ENCODE measurements at places on chromosomes 7 and 10. TPM values are rescaled to one million over a fixed set of nuclear protein-coding genes. Genes with fewer than 3 reads are reported as not detected.

The ST8SIA6 gene
- total RNA-seq, result not detected

The ORAI2 gene
- total RNA-seq, result 263 TPM

The C10orf62 gene
- not detected for total RNA-seq

The GALNT17 gene
- not detected for total RNA-seq

The MEIG1 gene
- total RNA-seq, result 1.7 TPM

The FFAR4 gene
- total RNA-seq, result not detected

The HABP2 gene
- total RNA-seq, result not detected

The TMEM270 gene
- total RNA-seq, result not detected

The PNLIPRP3 gene
- not detected for total RNA-seq

The SAMD9 gene
- 8.7 TPM for total RNA-seq

The PDZD7 gene
- 1.8 TPM for total RNA-seq

The SSC4D gene
- not detected for total RNA-seq

The NPFFR1 gene
- total RNA-seq, result not detected

The MYOF gene
- total RNA-seq, result 0.30 TPM

The RTKN2 gene
- total RNA-seq, result 12.3 TPM

The VSTM2A gene
- not detected for total RNA-seq

The TMEM229A gene
- total RNA-seq, result not detected

The CDNF gene
- 3.7 TPM for total RNA-seq

The EBLN1 gene
- not detected for total RNA-seq
